Stimulated activated CD4-positive, alpha-beta T cell treated with anti-CD3 and anti-CD28 coated beads, Interleukin-1b, Interleukin-23, amount 100 ng/mL, for 1 hour (primary cell): ENCODE measurements at places on chromosomes 7 and 10.

DNA sequence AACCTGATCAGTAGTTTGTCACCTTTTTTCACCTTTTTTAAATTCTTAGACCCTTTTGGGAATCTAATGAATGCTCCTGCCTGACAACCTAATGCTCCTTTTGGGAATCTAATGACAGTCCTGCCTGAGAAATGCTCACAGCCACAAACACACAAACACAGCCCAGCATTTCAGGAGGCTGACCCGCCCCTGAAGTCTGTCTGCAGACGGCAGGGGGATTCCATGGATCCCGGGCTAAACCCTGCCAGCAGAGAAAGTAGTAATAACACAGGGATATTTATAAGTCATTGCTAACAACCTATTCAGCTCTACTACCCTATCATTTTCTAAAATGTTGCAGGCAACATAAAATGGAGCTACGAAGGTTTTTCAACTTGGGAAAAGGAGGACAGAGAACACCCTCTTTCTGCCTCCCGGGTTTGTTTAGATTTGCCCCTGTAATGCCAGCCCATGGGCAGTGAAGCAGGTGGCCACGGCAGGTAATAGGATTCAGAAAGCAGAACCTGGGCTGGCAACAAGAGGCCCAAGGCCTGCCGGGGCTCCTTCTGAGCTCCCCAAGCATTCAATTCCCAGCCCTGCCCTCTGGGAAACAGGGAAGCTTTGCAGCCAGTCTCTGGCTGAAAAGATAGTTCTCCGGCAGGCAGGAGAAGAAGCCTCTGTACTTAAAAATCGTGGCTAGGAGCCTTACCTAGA, 65.2 kb downstream of the CREB3L2 start:
- no peak for DNase-seq

GRCh38 chr7:38021892-38022291, 101.5 kb downstream of the EPDR1 start:
- DNase-seq = no peak

DNA sequence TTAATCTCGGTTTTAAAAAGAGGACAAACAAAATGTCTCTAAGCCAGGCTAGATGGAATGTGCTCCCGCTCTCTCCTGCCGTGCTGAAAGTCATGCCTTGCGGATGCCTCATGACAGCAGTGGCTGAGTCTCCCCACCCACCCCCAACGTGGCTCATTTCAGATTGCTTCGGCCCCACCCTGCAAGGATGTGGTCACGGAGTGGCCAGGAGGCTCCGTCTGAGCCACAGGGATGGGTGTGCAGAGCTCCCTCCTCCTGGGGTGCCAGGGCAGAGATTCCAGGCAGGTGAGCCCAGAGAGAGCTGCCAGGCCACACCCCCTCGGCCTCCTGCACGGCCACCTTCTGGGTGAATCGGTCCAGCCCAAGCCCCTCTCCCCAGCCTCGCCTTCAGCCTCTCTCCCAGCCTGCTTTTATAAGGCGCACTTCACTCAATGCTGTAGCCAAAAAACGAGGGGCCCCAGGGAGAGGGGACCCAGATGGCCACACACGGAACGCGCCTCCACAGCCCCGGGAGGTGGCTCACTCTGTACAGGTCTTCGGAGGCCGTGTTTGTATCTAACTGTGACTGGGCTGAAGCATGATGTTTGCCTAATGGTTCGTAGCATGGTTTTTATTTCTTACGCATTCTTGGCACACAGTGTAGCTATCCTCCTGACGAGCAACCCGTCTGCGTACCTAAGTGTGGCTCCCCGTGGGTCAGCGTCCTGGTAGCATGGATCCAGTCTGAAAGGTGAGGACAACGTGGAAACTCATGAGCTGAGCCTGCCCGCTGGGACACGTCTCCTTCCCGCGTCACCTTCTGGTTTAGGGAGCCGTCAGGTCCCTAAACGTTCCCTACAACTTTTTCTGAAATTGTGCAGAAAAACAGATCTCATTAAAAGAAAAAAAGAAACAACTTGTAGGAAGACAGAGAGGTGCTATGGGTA, 413.8 kb upstream of the FOXK1 start:
- no peak for DNase-seq

DNA sequence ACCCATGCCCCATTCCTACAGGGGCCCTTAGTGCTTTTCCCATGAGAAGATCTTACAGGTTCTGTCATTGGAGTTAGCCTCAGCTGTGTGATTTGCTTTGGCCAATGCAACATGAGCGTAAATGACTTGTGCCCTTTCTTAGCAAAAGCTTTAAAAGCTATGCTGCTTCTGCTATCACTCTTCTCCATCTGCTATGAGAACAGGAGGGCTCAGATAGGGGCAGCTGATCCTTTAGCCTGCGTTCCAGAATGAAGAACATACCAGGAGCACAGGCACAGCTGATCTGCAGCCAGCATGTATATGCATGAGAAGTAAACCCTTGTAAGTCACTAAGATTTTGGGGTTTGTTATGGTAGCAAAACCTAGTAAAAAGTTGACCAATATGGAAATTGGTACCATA, 218.2 kb downstream of the SH2D4B start:
- DNase-seq = no peak

- DNase-seq = no peak
Measured at GRCh38 chr7:24795407-24795767, 38.1 kb upstream of the GSDME start.

DNA sequence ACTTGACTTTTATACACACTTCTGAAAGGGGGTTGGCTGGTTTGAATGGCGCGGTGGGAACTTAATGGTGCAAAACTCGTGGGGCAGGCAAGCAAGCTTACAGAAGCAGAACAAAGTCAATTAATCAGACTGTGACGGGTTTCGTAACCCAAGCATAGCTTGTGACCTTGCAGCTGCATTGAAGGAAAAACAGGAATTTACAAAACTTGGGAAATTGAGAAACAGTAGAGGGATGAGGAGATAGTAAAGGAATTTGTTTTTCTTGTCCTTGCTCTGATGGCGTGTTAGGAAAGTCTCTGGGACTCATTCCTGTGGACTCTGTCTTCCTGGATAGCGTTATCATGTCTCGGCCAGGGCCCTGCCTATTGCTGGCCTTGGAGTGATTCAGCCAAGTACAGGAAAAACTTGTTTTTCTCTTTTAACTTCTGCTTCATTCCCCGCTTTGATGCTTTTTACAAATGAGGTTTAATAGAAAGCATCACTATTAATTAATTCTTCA, 220.0 kb upstream of the KCND2 start:
- DNase-seq = no peak
